ENCODE measurements at places on chromosomes 5 and 9.
A peak's percentile ranks its signal among the peaks of the same experiment; 100 is the strongest.

DNA sequence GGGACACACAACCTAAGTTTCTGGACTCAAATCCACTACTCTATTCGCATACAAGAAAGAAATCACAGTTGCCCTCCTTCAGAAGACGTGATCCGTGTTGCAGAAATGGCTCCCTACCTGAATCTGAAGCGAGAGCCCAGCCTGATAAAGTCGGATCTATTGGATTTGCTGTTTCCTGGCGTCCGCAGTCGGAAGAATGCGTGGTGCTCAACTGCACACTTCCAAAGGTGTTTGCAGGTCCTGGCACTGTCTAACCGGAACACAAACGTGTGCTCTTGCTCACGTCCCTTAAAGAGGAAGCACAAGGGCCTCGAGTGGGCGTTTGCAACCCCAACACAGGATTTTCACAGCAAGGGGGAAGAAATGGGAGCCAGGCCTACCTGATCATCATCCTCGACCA is 65.5 kb downstream of the EPB41L4B start:
- no peak for DNase-seq

GRCh38 chr5:133340002-133340755 is 272.2 kb downstream of the FSTL4 start:
- no peak for DNase-seq

DNA sequence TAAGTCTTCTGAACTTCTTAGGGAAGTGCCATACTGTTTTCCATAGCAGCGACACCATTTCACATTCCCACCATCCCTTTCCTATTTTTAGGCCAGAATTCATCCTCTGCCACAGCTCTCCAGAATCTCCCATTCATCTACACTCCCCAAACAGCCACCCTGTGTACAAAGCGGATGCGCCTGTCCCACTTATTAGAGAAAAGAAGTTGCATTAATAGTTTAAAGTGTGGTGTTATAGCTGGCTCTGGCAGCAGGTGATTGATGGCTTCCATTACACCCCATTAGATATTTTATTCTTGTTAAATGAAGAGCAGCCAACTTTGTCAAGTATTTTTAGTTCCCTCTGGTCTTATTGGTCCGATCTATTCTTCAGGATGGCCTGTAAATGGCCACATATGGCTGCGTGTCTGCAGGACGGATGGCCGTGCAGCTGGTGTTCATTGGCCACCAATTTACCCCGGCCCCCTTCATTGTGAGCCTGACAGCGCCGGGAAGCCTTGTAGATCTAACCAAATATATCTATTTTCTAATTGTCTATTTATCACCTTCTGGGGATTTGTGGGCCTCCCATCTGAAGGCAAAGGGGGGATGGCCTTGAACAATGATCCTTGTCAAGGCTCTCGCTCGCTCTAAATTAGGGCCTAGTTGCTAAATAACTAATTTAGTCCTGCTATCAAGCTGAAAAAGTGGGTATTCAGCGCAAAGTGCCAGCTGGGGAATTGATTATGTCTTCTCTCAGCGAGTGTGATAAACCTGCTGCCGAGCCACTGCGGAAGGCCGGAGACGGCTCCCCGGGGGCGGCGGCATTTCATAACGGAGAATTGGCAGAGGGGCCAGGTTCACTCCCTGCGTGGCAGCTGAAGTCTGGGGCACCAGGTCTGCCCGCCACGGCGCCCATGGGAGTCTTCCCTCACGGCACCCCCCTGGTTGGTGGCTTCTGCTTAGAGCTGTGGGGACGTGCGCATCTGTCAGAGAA is 141.1 kb downstream of the MELK start:
- no peak for DNase-seq

DNA sequence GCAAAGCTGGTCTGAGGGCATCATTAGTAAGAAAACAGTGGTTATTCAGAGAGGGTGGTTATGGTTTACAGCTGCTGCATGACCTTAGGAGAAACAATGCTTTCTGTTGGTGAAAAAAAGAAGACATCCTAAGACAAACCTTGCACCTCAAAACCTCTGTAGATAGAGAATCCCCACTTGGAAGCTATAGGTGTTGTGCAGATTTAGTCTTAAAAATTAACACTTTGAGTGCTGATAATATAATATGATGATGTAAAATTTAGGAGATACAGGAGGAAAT is 1.4 kb upstream of the PTTG1 start:
- no peak for DNase-seq

DNA sequence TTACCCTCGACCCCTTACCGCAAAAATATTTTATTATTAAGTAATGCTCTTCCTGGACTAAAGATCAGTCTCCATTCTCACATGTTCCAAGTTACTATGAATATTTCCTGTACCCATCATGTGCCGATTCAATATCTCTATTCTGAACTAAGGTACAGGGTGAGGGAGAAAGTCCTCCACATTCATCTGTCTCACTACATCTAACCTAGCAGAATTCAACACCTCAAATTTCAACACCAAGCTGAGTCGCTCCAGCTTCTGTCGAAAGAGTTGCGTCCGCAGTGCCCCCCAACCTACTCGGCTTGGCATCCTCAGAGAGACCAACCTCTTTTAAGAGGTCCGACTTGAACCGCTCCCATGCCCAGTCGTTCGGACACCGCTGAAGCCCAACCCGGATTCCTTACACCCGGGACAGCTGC is 1.0 kb downstream of the CERT1 start:
- no peak for DNase-seq

- no peak for DNase-seq
Observed at GRCh38 chr9:34125681-34126206, 754 bp downstream of the DCAF12 start.

GRCh38 chr9:137534256-137535119 is 15.7 kb downstream of the PNPLA7 start:
- DNase-seq, result peak; percentile 45

DNA sequence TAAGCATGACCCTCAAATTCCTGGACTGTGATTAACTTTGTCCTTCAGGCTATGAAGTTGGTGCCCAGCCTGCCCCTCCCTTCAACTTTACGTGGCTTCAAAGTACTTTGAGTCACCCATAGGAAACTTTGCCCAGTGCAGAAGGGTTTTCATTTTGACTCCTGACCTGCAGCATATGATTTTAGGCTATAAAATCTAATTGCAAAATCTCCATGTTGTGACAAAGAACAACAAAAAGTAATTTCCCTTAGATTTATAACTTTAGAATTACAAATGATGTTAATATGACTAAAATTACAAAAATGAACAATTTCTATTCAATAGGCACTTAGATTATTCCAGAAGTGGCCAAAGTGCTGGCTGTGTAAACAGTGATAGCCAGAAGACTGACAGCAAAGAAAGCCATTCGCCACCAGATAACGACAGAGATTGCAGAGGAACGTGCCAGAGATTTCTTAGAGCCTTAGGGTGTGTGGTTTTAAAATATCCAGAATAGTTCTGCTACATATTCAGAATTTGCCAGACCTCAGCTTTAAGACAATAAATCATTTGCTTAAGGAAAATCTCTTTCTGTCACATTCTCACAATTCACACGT is 197.4 kb downstream of the SEMA5A start:
- no peak for DNase-seq

DNA sequence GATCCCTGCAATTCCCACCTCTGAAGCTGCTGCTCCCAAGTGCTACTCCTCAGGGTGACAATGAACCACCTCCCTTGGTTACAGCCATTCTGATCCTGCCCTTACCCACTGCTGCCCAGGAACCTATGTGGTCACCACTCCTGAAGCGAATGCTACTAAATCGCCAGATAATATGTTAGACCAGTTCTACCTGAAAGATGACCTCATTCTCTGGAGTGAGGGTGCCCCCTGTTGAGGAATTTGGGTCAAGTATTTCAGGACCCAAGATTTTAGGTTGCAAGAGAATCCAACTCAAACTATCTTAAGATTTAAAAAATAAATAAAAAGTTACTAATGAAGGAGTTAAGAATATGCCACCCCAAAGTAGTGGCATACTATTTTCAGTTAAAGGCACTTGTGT is 5.8 kb upstream of the SNAPC3 start:
- no peak for DNase-seq

- DNase-seq, result no peak
Observed at GRCh38 chr5:98772415-98773213, 849 bp upstream of the RGMB start.

- no peak for DNase-seq
Observed at GRCh38 chr9:88988796-88989641, 2.2 kb upstream of the S1PR3 start.

GRCh38 chr5:74073257-74073656 is 447.3 kb downstream of the ARHGEF28 start:
- no peak for DNase-seq

DNA sequence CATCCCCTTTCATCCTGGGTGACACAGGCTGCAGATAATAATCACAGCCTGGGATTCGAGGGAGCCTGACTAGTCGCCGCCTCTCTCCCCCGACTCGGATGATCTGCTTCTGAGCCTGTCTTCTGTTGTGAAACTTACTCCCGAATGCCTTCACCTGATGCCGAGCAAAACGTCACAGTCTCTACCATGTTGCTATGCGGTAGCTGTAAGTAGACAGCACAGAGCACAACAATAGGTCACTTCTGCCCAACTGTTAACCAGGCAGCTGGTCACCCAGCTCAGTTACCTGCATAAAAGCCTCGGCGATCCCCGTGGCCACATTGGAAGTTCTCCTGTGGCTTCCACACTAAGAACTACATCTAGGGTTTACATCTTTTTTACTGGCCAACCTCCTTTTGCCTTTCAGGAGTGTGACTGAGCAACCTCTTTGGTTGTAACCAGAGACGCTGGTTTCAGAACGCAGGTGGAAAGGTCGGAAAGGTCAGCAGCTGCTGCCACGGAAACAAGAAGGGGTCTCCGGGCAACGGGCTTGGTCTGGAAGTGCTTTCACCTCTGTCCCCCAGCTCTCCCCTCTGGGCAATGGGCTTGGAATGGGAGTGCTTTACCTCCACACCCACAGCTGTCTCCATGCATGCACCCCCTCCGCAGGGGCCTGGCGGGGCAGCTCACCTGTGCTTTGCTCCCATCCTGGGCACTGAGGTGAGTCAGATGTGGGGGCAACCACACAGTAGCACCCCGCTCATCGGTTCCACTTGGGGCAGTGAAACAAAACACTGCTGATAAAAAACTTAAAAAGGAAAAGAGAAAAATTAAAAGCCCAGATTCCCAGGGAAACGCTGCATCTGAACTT is 7.6 kb upstream of the PPP1R26 start:
- no peak for DNase-seq

DNA sequence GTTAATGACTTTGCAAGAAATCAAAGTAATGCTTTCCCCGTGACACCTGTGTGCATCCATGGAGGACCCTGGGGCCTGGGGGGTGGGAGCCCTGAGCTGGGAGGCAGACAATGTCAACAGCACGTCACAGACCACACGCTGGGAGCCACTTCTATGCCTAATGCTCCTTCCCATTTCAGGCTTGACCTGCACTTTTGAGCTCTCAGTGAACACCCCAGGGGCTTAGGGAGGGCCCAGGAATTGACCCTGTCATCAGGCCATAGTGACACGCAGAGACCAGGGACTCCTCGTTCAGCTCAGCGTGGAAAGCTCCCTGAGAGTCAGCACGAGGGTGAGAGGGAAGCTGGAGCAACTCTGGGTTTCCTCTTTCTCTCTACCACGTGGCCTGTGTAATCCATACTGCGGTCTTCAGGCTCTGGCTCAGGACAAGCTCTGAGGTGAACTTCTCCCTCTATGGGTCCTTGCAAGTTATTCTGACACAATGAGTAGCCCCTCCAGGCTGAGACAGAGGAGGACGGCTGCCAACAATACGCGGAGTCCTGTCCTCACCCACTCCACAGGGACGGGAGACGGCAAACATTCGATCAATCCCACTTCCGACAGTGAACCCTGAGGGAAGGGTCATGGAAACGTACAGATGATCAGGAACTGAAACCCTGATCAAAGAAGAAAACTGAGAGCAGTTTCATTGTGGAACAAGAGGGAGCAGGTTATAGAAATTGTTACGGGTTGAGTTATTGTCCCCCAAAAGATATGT is 130.8 kb upstream of the IRX4 start:
- DNase-seq, result no peak

GRCh38 chr5:72079288-72079687 is 28.0 kb upstream of the MAP1B start:
- no peak for DNase-seq

GRCh38 chr5:151819830-151820229 is 48.1 kb downstream of the G3BP1 start:
- no peak for DNase-seq

DNA sequence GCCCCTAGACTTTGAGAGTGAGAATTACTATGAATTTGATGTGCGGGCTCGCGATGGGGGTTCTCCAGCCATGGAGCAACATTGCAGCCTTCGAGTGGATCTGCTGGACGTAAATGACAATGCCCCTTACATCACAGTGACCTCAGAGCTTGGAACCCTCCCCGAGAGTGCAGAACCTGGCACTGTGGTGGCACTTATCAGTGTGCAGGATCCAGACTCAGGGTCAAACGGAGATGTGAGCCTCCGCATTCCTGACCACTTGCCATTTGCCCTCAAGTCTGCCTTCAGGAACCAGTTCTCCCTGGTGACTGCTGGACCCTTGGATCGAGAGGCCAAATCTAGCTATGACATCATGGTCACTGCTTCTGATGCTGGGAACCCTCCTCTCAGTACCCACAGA is 1.3 kb downstream of the PCDHGC4 start:
- no peak for DNase-seq

DNA sequence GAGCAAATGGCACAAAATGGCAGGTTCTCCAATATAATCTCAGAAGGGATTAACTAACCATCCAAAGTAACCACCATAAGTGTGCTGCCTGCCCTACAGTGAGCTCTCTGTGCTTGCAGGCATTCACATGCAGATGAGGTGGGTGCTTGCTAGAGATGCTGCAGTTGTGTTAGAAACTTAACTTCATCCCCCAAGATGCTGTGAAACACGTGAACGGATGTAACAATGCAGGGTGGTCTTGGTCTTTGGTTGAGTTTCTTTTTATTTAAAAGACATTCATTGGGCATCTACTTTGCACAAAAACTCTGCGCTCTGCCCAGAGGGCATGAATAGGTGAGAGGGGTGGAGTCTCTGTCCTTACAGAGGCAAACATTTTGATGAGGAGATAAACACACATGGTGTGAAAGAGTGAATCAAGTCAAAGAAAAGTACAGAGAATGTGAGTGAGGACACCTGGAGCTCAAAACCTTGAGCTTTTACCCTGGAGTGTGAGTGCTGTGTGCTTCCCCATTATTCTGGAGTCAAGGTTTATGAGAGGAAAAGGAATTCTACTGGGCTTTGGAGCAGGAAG is 143.9 kb upstream of the DAP start:
- DNase-seq, result no peak

DNA sequence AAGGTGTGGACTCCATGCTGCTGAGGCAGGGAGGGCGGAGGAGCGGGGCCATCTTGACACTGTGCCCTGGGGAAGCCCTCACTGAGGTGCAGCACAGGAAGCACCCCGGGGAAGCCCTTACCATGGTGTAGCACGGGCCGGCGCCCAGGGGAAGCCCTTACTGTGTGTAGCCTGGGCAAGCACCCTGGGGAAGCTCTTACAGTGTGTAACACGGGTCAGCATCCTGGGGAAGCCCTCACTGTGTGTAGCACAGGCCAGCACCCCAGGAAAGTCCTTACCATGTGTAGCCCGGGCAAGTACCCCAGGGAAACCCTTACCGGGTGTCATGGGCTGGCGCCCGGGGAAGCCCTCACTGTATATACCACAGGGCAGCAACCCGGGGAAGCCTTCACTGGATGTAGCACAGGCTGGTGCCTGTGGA is 62.6 kb upstream of the ZNF354B start:
- no peak for DNase-seq

Measured in left hindlimb (tissue), 1 donor.